DMS153 (cell line): ENCODE measurements at places on chromosomes 2 and 18.

DNA sequence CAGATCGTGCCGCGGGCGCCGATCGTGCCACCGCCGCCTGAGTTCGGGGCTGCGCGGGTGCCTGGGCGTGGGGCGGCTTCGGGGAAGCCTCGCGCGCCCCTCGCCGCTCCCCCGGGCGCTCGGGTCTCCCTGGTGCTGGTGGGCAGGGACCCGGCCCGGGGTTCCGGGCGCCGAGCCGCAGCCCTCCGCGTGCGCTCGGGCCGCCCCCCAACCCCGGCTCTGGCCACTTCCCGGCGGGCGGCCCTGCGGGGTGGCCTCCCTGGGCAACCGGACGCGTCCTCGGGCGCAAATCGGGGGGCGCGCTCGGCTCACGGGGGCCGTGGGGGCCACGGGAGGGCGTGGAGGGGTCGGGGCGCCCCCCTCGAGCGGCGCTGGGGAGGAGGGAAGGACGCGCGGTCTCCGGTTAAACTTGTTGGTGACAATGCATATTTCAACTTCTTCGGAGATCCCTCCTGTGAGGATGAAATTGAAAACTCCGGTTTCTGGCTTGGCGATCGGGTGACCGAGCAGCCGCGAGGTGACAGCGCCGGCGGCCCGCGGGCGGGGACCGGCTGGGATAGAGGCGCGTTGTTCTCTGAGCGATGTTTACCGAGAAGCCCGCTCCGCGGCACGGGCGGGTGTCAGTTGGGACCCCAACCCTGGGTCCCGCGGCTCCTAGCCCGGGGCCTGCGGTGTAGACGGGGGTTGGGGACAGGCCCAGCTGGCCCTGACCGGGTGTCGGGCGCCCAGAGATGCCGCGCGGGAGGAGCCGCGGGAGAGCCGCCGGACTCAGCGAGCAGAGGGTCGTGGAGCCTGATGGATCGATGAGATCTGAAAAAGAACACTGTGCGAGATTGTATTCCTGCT lies 676 bp downstream of the SH3BP4 start:
- DNase-seq: no peak

DNA sequence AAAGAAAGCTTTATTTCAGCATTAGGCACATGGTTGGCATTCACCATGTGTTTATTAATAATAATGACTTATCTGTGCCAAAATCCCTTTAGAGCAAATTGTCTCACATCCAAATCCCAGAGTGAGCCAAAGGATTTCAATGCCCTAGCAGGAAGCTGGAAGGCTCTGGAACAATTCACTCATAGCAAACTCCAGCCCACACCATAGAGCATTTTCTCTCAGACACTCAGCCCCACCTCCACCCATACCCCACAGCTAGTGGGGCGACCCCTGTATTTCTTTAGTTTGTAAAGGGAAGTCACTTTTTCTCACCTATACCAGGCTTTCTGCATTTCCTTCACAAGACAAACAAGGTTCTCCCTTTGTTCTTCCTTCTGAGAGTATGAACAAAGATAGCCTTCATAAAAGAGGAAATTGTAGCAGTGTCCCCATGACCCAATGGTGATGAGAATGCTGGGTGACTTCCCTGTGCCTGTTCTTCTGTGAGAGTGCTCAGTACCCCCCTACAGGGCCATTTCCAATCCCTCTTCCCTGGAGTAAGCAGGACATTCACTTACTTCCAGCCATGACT lies 100.1 kb upstream of the APCDD1 start:
- no peak for DNase-seq

GRCh38 chr18:48044944-48045343 lies 114.5 kb upstream of the SMAD2 start:
- DNase-seq: no peak

- no peak for DNase-seq
Observed at GRCh38 chr18:58666176-58666575, 5.1 kb upstream of the MALT1 start.

GRCh38 chr2:237258116-237258515 lies 155.8 kb downstream of the COL6A3 start:
- no peak for DNase-seq

- no peak for DNase-seq
Observed at GRCh38 chr2:119546447-119546767, 2.2 kb downstream of the CFAP221 start.

DNA sequence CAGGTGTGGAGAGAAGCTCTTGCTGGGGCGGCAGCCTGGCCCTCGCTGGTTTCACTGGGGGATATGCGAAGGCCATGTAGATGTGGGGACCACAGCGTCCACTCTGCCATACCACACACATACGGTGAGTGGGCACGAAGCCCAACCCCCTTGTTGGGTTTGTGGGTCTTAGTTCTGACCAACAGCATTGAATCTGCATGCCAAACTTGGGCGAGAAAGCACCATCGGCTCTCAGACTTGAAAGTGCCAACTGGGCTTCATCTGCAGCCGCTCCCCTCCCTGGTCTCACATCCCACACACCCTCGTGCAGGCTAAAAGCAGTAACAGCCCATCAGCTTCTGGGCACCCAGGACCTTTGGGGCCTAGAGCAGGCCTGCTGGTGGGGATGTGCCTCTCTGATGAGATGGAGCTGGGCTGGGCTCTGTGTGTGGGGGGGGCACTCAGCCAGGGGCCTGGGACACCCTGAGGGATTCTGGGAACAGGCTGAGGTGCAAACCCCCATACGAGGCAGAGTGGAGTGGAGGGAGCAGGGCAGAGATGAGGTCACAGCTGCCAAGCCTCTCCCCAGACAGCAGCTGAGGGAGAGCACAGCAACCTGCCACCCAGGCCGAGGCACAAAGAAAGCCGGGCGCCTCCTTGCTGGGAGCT lies 264.4 kb downstream of the TWIST2 start:
- DNase-seq: no peak

DNA sequence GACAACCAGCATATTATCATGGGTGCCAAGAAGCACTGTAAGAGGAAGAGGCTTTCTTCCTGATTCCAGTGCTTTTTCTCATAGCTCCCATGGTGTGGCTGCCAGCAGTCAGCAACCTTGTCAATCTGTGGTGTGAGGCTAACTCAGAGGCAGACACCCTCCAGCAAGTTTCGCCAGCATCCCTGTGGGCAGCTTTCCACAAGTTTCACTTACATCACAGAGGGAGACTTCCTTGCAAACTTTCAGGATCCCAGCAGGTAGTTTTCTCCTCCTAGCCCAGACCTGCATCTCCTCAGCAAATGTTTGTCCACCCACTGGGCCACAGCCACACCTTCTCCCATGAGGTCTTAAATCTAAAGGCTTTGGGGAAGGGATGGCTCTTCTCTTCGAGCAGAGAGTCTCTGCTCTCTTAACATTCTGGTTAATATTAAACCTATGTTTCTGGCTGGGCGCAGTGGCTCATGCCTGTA lies 9.1 kb downstream of the DNAH7 start:
- no peak for DNase-seq

GRCh38 chr2:121825003-121825950 lies 69.8 kb downstream of the TSN start:
- DNase-seq: peak; percentile 98

DNA sequence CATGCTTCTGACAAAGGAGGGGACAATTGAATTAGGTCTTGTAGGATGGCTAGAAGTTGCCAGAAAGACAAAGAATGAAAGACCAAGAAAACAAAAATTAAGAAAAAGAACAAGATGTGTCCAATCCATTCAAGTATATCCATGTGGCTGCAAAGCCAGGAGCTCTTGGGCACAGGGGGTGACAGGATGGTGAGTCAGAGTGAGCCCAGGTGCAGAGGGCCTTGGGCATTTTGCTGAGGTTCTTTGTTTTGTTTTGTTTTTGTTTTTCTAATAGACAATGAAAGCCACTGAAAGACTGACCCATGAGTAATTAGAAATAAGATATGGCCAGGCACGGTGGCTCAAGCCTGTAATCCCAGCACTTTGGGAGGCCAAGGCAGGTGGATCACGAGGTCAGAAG lies 104.6 kb upstream of the KLHL29 start:
- DNase-seq: no peak

GRCh38 chr2:2748399-2749205 lies 417.5 kb upstream of the MYT1L start:
- no peak for DNase-seq

DNA sequence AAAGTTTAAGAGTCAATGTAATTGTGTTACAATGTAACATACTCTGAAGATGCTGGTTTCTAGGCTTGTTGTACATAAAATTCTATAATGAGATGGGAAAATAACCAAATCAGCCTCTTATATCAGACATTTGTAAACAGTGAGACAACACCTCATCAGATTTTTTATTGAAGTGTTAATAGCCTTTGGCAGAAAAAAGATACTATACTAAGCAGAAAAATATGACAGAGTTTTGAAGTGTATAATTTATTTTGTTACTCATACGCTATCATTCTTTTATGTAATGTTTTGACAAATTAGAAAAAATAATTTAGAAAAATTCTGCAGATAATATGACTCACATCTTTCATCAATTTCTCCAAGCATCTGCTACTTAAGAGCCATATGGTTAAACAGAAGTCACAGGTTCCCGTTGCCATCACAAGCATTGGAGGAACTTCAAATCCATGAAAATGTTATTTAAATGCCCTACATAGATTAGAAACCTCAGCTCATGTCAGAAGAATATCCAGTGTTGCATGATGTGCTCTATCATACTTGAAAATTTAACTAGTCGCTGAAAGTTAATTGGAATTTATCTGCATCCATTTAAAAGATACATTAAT lies 535.4 kb downstream of the LRP1B start:
- no peak for DNase-seq

- no peak for DNase-seq
Observed at GRCh38 chr18:30163573-30163972, 879.0 kb downstream of the DSC3 start.

DNA sequence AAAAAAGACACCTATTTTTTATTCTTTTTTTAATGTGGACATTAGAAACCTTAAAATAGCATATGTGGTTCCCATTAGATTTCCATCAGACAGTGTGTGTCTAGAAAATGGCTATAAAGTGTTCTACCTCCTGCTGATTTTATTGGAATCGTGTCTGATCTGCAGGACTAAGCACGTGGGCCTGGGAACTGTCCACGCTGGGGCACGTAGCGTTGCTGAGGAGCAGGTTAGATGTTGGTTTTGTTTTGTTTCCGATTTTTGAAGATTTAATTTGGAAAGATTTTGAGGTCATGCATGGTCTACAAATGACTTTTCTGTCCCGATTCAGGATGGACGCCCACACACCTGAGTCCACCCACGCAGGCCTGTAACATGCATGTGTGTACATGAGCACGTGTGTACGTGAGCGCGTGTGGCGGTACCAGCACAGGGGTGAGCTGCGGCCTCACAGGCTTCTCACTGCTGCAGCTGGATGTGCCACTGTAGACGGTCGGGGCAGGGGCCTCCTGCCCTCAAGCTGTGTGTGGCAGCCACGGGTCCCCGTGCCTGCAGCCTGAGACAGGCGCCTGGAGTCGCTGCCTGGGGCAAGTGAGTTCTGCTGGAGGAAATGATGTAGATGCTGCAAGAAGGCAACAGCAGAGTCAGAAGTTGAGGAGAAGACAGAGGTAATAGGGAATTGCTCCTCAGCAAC lies 99.7 kb upstream of the CTDP1 start:
- DNase-seq: no peak

GRCh38 chr2:7071154-7071553 lies 153.9 kb downstream of the RNF144A start:
- no peak for DNase-seq

GRCh38 chr2:232772531-232772930 lies 3.8 kb downstream of the KCNJ13 start:
- DNase-seq: no peak

GRCh38 chr2:9152975-9153642 lies 53.5 kb upstream of the ASAP2 start:
- DNase-seq: peak; percentile 37

DNA sequence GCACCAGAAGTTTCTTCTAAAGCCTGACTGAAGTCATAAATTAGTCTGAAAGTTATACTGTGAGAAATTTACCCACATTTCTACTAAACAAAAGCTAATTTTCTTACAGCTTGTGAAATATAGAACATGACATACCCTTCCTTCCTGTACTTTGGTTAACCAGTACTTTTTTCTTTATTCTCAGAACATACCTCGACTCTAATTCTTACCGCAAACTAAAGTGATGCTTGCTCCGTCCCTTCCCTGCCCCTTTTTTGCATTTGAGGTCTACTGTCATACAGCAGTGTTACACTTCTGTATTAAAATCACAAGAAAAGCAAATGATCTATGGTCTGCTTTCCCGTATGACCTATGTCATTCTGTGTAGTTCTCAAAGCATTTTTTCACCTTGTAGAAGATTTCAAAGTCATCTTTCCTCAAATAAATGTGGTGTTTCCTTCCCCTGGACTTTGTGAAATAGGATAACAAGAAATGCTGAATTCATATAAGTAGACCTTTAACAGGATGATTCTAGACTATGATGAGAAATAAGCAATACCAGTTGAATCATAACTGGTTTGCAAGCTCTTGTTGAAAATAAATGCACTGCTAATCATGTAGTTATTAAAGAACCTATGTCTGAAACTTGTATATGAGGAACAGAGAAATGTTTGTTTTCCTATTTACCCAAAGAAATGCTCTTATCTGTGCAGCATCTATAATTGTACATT lies 30.4 kb downstream of the CYTIP start:
- no peak for DNase-seq

GRCh38 chr2:28160986-28161425 lies 231.7 kb upstream of the FOSL2 start:
- no peak for DNase-seq

GRCh38 chr2:33210626-33211025 lies 263.9 kb downstream of the LTBP1 start:
- no peak for DNase-seq

DNA sequence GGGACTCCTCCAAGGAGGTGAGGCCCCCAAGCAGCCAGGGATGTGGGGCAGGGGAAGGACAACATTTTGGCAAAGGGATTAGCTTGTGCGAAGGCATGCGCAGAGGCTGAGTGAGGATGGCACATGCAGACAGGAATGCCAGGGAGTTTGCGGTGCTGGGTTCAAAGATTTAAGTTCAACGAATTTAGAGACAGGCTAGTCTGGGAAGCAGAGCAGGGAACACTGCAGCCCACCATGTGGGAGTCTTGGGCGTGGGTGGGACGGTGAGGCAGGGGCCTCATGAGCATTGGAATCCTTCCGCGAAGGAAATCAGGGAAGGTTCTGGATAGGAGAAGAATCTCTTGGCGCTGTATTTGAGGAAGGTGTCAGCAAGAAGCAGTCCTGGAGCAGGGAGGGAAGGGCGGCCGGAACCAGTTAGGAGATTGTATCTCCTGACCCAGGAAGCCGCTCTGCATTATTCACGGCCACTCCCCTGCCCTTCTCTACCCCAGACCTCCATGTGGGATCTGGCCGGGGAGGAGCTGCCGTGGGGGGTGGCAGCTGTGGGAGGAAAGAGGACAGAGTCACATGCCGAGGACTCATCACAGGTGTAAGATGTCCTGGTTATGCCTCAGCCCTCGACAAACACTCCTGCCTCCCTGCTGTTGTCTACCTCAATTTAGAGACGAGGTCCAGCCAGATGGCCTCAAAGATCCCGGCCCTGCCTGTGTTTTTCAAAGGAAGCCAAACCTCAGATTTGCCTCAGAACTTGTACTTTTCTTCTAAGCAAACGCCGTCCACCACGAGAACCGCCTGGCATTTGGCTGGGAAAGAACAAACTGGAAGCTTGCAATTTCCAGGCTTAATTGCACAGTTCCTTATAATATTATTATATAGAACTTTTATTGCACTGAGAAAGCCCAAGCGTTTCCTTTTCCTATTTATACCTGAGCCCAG lies 123.7 kb upstream of the SMAD2 start:
- DNase-seq: no peak
